Osteocyte (in vitro differentiated cells): ENCODE measurements at places on chromosomes 1 and 21.

GRCh38 chr21:26909972-26910371 is 56.9 kb downstream of the ADAMTS5 start:
- DNase-seq, result no peak

- DNase-seq, result no peak
Measured at GRCh38 chr1:51518033-51518585, 957 bp downstream of the EPS15 start.

DNA sequence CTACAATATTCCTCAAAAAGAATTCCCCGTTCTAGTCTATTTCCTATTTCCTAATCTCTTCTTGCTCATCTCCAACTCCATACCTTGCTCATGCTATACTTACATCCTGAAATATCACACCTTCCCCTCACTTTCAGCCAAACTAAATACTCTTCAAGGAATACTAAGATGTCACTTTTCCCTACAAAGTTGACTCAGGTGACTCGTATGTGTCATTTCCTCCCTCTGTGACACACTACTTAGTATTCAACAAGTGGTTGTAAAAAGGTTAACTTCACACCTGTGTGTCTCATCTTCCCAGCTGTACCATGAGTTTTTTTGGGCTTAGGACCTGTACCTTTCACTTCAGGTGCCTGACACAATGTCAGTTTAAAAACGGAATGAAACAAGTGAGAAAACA is 81.9 kb upstream of the LBR start:
- DNase-seq, result no peak

DNA sequence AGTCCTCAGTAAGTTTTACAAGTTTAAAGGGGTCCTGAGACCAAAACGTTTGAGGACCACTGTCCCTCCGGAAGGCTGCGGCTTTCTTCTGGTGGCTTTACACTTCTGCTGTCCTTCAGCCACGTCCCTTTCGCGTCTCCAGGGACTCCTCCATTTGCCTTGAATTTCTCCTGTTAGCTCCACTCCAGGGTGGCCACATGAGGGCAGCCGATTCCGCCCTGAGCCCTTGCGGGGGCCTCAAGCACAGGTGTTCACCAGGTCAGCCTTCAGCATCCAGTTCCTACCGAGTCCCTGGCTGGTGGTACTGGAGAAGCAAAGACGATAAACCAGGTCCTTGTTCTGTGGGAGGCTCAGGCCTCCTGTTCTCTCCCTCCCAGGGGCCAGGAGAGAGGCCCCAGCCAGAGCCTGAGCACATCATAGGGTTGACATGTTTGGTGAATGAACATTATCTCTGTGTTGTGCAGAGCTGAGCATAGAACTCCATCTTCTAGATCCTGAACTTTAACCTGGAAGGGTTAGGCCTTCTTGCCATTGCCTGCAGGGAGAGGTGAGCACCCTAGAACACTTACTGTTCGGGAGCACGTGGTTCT is 27.4 kb upstream of the COQ8A start:
- no peak for DNase-seq

GRCh38 chr1:63524201-63524600 is 876 bp downstream of the EFCAB7 start:
- DNase-seq, result no peak

GRCh38 chr1:212506666-212507065 is 73.9 kb downstream of the NENF start:
- no peak for DNase-seq

DNA sequence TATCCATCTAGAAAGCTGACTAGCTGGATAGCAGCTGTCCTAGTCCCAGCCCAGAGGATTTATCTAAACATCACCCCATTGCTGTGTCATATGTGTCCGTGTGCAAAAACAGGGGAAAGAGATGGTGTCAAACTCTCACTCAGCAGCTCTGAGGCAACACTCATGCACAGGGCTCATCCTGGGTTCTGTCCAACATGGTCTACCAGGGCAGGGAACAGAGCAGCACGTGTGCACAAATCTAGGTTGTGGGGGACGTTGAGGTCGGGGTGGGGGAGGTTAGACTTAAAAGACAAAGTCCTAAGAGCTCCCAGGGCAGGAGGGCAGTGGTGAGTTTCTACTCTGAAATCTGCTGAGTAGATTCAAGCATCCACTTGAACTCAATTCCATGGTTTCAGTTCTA is 16.2 kb downstream of the PI4KB start:
- no peak for DNase-seq

- no peak for DNase-seq
Measured at GRCh38 chr1:203702130-203702577, 62.8 kb upstream of the LAX1 start.

GRCh38 chr1:61253912-61254633 is 171.7 kb downstream of the NFIA start:
- no peak for DNase-seq

DNA sequence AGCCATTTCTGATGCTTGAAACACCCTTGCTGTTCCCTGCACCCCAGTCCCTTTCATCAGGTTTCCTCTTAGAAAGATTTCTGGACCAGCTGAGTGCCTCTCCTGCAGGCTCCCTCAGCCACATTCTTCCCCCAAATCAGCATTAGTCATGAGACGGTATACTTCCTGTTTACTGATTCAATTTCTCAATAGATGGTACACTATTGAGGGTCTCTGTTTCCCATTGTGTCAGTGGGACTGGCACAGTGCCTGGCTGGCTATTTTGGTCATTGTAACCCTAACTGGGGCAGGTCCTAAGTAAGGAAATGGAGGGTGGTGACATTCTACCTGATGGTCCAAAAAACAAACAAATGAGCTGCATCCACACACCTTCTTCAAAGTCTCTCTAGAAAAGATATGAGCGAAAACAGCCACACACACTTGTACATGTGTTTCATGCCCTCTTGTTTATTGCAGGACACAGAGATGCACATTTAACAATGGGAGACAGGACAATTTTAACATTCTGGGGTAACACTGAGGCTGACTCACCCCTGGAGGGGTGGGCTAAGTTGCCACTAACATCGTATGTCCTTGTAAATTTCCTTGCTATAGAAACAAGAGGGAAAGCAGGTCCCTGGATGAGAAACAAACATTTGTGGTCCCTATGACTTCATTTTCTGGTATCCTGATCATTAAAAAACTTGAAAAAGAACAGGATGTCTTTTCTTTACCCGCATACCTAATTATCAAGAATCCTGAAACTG is 77.5 kb downstream of the RRAGC start:
- no peak for DNase-seq

DNA sequence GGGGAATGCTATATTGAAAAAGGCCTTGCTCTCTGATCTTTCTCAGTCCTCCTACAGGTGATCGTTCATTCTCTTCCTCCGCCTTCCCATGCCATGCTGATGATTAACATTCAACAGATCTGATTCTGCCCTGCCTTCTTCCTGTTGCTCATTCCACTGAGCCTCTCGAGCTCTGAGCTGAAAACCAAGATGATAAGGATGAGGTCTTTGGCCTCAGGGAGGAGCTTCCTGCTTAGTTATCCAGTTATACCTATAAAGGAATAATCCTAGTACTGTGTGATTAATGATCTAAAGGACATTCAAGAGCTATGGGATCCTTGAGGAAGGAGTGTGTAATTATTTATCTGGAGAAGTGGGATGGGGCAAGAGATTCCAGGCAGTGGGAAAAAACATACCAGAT is 25.2 kb upstream of the MAP3K7CL start:
- no peak for DNase-seq

GRCh38 chr1:159922511-159923202 is 2.6 kb downstream of the TAGLN2 start:
- no peak for DNase-seq

GRCh38 chr1:113399062-113399583 is 8.8 kb downstream of the MAGI3 start:
- no peak for DNase-seq

DNA sequence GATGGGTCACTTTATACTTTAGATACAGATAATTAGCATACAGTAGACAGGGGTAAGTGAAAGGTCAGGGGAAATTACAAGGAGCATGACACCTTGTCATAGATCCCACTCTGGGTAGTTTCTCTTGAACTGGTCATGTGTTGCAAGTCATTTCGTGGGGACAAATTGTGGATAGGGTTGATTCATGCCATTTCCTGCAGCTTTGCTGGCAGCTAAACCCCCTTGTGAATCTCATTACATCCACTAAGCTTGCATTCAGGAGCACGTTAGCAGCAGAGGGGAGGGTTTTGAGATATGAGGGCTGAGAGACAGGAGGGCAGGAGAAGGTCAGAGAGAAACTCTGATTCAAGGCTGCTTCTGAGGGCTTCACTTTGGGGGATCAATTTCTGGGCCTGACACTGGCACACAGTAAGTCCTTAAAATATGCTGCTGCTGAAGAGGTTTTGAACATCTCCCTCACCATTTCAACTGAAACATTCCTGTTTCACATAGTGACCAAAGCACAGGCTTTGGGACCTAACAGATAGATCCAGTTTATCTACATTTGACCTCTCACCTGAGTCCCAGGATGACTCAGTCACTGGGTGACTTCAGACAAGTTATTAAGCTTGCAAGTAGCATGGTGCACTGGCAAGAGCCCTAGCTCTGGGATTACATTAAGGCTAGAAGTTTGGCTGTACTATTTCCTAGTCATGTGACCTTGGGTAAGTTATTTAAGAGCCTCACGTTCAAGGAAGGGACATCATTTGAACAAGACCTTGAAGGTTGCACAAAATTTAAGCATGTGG is 206.0 kb upstream of the USP24 start:
- DNase-seq, result no peak

DNA sequence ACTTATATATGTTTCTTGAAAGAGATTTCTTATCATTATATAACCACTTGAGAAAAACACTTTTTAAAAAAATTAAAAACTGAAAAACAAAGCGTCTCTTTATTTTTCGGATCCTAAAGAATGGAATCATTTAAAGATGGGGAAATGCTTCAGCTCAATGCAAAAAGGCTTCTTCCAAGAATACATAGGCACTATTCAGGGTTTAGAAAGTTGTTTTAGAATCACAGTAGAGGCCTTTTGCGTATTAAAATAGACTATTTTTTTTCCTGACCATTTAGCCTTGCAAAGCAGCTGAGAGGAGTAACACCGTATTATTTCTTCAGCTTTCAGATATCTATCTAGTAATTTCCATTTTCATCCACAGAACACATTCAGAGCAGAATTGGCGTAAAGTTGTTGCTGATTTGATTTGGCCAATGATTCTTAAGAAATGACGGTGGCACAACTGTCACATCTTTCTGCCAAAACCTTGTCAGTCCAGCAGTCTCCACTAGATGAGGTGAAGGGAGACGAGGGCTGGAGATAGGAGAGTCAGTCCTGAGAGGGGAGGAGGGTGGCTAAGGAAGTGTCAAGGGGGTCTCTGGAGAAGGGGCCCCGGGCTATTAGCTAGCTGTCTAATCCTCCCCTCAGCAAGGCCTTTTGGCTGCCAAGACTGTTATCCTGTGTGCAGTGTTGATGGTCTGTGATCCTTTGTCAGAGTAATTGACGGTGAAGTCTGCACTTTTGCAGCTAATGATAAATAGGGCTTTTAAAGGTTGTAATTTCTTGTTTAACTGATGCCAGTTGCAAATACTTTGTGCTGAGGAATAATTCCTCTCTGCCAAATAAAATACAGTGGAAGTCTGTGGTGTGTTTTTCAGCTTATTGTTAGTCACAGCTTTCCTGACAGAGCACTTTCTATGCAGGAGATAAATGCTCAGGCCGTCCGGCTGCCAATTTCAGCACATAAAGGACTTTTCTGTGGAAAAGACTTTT is 34.7 kb downstream of the PRRX1 start:
- DNase-seq, result no peak

GRCh38 chr21:45209685-45210284 is 77.9 kb downstream of the POFUT2 start:
- DNase-seq, result peak; percentile 56

DNA sequence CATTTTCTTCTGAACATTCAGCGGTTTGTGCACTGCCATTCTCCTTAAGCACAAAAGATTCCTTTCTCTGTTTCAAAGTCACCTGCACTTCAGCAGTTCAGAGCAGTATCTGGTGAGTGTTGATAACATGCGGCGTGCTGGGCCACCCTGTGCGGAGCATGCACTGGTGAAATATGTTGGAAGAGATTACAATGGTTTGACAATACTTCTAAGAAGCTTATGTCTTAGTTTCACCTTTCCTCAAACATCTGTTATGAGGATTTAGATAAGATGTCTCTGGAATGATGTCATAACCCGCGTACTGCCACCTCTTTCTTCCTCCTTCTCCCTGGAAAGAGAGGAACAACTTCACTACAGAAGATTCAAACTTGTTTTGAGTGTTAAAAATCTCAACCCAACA is 650.3 kb downstream of the AJAP1 start:
- DNase-seq, result no peak

GRCh38 chr1:67711158-67711854 is 26.3 kb downstream of the GADD45A start:
- DNase-seq, result no peak

- no peak for DNase-seq
Measured at GRCh38 chr1:64900916-64901315, 65.4 kb downstream of the JAK1 start.

DNA sequence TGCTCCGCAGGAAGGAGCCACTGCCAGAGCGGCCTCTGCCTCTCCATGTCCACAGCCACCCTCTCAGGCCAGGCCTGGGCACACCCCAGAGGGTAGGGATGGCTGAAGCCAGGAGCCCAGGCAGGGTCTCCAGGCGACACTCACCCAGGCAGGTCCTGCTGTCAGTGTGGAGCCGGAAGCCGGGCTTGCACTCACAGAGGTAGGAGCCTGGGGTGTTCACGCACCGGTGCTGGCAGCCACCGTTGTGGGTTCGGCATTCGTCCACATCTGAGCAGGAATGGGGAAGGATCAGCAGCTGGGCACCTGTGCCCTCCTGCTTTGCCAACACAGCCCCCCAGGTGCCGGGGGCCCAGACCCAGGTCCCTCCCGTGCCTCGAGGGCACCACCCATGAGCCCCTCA is 69.5 kb downstream of the ARHGEF16 start:
- DNase-seq, result no peak

- no peak for DNase-seq
Measured at GRCh38 chr1:20216574-20216973, 30.3 kb upstream of the PLA2G2C start.

DNA sequence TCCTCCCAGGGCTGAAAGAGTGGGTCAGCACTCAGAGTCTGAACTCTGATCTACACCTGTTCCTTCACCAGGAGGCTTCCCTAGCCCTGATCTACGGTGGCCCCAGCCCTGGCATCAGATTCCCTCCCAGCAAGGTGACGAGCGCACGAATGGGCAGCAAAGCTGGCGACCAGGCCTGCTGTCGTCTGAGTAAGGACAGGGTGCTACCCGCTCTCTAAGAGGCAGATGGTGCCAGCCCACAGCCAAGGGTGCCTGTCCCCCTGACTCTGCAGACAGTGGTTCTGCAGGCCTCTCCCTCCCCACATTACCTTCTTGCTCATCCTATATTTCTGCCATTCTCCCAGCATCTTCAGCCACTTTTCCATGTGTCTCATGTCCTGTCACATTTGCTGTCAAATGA is 10.3 kb upstream of the SMYD3 start:
- DNase-seq, result no peak

- DNase-seq, result no peak
Measured at GRCh38 chr1:97849345-97850340, 71.2 kb downstream of the DPYD start.

GRCh38 chr1:180027949-180028445 is 73.4 kb downstream of the CEP350 start:
- no peak for DNase-seq

DNA sequence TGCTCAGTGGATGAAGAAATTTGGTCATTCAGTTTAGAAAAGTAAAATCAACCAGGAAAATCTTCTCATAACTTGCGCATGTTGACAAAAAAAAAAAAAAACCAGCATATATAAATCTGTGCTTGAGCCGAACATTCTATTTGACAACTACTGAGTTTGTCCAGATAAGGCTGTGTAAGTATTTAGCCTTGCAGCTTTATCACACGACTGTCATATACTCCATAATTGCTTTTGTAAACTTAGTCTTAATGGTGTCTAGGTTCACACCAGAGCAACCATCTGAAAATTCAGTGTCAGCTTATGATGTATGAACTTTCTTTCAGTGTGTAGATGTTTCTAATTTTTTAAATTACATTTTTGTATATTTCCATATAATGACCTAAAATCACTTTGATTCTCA is 1173.8 kb upstream of the TMPRSS15 start:
- DNase-seq, result no peak
